Stimulated activated CD8-positive, alpha-beta memory T cell treated with anti-CD3 and anti-CD28 coated beads, Interleukin-2, amount 100 ng/mL, for 48 hours (primary cell): ENCODE measurements at places on chromosomes 4 and X.

DNA sequence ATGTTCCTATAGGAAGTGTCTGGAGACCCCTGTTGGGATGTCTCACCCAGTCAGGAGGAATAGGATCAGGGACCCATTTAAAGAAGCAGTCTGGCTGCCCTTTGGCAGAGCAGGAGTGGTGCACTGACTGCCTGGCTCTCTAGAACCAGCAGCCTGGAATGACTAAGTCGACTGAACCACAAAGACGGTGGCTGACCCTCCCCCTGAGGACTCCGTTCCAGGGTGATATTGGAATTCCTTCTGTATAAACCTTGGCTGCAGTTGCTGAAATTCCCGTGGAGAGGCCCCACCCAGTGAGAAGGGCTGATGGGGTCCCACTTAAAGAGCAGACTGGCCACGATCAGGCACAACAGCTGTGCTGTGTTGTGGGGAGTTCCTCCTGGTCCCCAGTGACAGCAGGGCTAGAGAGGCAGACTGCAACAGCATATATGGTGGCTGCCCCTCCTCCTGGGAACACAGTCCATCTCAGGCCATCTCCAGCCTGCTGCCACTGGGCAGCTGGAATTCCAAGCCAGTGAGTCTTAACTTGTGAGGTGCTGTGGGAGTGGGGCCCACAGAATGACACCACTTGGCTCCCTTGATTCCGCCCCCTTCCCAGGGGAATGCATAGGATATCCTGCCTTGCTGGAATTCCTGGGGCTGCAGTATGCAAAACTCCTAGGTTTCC, 41.8 kb upstream of the RLIM start:
- no peak for DNase-seq

DNA sequence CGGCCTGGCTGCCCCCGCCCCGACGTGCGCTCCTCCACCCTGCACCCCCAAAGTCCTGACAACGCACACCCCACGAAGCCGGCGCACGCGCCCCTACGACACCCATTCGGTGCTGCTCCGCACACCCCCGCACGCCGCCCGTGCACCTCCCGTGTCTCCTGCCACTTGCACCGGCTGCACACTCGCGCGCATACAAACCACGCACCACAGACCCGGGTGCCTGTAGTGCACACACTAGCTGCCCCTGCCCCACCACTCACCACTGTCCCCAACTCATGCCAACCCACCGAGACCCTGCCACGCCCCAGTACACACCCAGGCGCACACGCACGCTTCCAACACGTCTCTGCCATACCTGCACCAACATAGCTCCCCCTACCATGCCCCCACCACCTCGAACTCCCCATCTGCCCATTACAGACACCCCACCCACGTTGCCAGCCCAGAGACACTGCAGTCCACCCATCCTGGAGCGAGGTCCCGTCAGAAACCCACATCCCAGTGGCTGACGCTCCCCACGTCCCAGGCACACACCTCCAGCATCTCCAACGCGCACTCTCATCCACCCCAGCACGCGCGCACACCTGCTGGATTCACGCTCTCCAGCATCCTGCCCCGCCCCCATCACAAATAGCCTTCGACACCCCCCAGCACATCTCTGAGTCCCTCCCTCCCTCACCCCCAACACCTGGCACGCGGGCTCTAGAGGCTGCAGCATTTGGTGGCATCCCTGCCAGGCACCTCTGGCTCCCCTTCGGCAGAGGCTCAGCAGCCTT, 4.2 kb upstream of the DUSP9 start:
- DNase-seq, result no peak

- DNase-seq, result no peak
These were observed 49.5 kb downstream of the USP53 start for GRCh38 chr4:119261986-119262385.

- DNase-seq, result no peak
These were observed 53.4 kb downstream of the GABRB1 start for GRCh38 chr4:47084795-47085194.

DNA sequence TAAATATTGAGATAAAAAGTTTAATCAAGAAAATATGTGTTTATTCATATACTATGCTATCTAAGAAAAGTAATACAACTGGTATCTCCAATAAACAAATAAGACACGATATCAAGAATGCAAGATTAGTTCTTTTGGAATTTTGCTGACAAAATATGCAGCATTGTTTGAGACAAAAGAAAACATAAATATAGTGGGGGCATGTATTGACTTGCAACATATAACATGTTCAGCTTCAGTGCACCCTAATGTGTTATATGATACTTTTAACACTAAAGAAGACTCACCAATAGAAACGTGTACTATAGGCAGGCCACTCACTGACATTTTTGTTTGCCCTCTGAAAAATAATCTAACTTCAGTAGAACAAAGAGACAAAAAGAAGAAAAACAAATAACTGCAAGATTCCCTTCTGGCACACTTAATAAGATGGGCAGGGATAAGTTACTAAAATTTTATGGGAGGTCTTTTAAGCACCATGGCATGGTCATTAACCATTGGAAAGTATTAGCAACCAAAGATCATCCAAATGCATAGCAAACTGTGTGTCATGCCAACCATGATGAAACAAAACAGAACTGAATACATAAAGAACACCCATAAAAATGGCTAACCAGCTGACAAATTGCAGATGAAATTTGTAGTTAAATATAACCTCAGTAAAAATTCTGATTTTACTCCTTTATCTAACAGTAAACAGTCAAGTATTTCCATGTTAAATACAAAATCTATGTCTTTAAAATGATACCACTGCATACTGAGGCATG, 447.9 kb upstream of the FAM241A start:
- DNase-seq, result no peak

GRCh38 chr4:80812145-80812544, 218.4 kb upstream of the BMP3 start:
- DNase-seq, result no peak

- DNase-seq, result no peak
These were observed 112.2 kb downstream of the VCX3B start for GRCh38 chrX:8576821-8577220.

GRCh38 chr4:155774033-155774432, 15.2 kb downstream of the GUCY1B1 start:
- no peak for DNase-seq

DNA sequence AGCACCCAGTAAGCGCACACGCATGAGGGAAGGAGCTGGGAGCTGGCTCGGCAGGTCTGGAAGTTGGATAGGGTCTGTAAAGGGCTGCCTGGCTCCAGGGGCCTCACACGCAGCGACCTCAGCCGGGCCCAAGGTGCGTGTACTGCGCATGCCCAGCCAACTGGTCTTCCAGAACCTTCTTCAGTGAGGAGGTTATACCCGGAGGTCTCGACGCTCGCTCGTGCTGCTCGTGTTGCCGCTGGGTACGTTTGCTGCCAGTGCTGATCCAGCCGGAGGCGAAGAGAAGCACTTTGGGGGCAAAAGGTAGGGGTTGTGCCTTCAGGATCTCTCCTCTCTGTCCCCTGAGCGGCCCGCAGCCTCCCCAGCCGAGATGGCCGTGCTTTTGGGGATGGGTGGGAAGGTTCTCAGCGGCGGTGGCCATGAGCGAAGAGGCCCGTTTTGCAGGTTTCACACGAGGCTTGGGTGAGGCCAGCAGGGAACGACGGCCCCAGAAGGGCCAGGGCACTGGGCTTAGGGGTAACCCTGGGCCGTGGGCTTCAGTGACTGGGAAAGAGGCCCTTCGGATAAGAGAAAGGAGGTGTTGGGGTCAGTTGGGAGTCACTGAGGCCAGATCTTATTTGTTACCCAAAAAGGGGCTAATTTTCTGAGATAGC, 3.8 kb upstream of the CXCL9 start:
- DNase-seq, result no peak

- DNase-seq, result no peak
These were observed 9.9 kb upstream of the SCOC start for GRCh38 chr4:140363558-140363957.

- no peak for DNase-seq
These were observed 1.4 kb downstream of the RAI2 start for GRCh38 chrX:17859609-17860178.

GRCh38 chr4:102281171-102281839, 64.0 kb downstream of the SLC39A8 start:
- no peak for DNase-seq

DNA sequence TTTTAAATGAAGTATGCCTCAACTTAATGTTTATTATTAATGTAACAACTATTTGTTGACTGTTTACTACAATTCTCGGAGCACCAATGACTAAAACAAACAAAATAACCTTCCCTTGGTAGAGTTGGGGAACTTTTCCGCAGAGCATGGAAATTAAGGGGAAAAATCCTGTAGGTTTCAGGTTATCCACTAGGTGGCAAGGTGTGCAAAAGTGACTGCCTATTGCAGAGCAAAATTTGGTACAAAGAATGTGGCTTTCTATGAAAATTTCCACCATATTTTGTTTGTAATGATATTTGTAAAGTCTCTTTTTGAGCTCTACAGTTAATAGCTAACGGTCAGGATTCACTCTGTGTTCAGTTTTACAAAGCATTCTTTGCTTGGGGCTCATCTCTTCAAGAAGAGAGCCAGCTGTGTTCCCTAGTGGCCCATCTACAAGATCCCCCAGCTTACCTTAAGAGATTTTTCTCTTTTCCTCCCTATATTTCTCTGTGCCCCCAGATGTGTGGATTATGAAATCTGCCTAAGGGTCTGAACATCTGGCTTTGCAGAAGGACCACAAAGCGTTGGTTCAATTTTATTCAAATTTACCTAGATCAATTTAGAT, 61.1 kb downstream of the FBXO8 start:
- DNase-seq, result no peak

GRCh38 chr4:101356928-101357327, 9.6 kb upstream of the PPP3CA start:
- no peak for DNase-seq

DNA sequence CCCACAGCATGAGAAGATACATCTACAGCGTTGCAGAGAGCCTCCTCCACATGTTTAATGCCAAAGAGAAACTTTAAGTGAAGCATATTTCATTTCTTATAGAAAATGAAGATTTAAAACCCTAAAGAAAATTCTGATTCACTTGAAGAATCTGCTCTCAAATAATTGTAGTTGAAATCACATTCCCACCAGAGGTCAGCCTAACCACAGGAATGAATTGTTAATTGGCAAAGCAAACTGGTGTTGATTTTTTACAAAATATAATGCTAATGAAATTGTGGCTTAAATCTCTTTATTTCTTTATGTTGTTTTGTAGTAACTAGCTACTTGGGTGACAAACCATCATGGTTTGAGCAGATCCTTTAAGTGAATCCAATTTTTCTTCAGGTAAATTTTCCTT, 31.1 kb upstream of the WDR17 start:
- no peak for DNase-seq

DNA sequence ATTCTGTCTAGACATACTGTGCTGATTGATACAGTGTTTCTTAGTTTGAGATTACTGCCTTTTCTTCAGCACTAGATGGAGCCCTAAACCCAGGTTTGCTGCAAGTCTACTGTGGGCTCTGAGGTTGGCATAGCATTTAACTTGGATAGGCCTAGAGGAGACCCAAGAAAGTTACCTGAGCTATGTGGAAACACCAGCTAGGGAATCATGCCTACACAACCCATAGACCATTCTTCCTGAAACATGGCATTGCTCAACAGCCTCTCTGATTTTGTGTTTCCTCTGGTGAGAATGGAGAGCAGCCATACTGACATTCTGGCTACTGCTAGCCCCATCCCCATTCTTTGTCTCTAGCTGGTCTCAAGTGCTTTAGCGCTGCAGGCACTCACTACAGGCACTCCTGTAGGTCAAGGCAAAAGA, 287.7 kb upstream of the PCDH18 start:
- DNase-seq, result no peak
